K562 (cell line): ENCODE measurements at places on chromosomes 3 and 15. TPM values are rescaled to one million over a fixed set of nuclear protein-coding genes. Genes with fewer than 3 reads are reported as not detected.
A peak's percentile ranks its signal among the peaks of the same experiment; 100 is the strongest.

Gene CYP1A1
- polyA plus RNA-seq, result 1.4 TPM in 1 of 2 replicates, not detected in the other

Gene BHLHE40
- 30.9 and 31.4 TPM in 2 replicates for polyA plus RNA-seq

DNA sequence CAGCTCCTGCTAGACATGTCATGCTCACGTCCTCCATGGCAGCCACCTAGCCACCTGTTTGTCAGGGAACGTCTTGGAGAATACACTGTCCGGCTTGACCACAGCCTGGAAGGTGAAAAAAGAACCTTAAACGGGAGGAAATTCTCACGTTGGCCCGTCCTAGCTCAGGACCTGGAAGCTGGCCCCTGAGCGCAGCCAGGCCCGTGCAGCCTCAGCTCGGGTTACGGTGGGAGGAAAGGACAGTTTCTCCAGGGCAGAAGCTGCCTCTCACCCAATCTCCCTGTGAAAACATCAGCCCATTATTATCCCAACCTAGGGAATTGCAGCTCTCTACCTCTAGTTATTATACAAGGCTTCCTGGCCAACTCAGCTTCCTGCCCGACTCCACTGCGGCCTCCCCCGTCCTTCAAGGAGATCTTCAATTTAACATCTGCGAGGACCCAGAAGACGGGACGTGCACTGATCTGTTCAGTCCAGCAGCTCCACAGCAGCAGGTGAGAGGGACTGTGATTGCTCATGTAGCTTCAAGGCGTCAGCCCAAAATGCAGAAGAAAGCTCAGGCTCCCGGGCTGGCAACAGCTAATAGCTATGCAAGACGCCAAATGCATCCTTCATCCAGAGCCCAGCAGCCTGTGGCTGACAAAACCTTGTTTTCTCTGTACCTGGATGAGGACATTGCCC, 84.7 kb downstream of the ADAMTS17 start:
- H3K36me3 ChIP-seq, result no peaks in the 10 kb centered on the region
- H3K4me3 ChIP-seq, result no peak overlapping the region
- H3K4me1 ChIP-seq, result no peaks in the 10 kb centered on the region
- H3K27me3 ChIP-seq, result peaks cover 16% of the 10 kb centered on the region
- H3K27ac ChIP-seq, result no peak overlapping the region
- no peak for DNase-seq

GRCh38 chr15:69014454-69014853, at the start of gene NOX5:
Gene NOX5 (plus strand): TSS chr15:69014695. CDS start chr15:69014736, 41 bp downstream.
- DNase-seq, result peak; percentile 34
- H3K4me3 ChIP-seq, result no peak within 1 kb of the TSS
- no peaks in the 10 kb centered on the region for H3K36me3 ChIP-seq
- H3K27ac ChIP-seq, result no peak within 1 kb of the TSS
- H3K27me3 ChIP-seq, result no peaks in the 10 kb centered on the region

DNA sequence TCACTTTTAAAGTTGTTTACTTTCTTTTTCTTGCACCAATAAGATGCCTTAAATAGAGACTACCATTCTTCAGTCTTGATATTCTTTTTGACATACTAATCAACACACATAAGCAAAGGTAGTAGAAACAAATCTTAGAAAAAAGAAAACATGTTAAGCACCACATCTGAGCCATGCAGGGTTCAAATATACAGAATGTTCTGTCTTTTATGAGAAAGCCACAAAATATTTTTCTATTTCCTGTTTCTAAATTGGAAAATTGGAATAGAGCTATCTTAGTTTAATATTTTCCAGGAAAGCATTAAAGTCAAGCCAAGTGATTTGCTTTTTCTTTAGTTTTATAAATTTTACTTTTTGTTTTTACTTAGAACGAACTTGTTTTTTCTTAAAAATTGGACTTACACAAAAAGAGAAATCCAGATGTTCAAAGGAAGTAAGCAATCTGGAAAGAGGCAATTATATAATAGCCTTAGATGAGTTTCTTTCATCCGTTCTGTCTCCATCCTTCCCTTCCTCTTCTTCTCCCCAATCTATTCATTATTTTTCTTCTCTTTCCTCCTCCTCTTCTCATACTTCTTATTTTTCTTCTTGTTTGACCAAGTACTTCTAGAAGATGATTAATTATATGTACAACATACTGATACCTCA, 731.7 kb downstream of the SQOR start:
- H3K36me3 ChIP-seq, result no peaks in the 10 kb centered on the region
- H3K27ac ChIP-seq, result no peak overlapping the region
- DNase-seq, result no peak
- no peaks in the 10 kb centered on the region for H3K4me1 ChIP-seq
- no peaks in the 10 kb centered on the region for H3K27me3 ChIP-seq

- no peak for DNase-seq
- no peaks in the 10 kb centered on the region for H3K4me1 ChIP-seq
- H3K27me3 ChIP-seq, result no peaks in the 10 kb centered on the region; the same call in 1 of the 2 replicates
- no peak overlapping the region for H3K27ac ChIP-seq
Observed at GRCh38 chr3:124780356-124780755, 50.1 kb downstream of the UMPS start.

GRCh38 chr15:31554261-31554660, 227.6 kb downstream of the KLF13 start:
- H3K36me3 ChIP-seq, result no peaks in the 10 kb centered on the region
- H3K4me1 ChIP-seq, result no peaks in the 10 kb centered on the region
- H3K27ac ChIP-seq, result no peak overlapping the region
- H3K27me3 ChIP-seq, result peaks cover 56% of the 10 kb centered on the region
- no peak for DNase-seq

GRCh38 chr3:14849638-14850230, 31.0 kb downstream of the FGD5 start:
- H3K27me3 ChIP-seq, result peaks cover 15% of the 10 kb centered on the region
- no peak overlapping the region for H3K4me3 ChIP-seq

DNA sequence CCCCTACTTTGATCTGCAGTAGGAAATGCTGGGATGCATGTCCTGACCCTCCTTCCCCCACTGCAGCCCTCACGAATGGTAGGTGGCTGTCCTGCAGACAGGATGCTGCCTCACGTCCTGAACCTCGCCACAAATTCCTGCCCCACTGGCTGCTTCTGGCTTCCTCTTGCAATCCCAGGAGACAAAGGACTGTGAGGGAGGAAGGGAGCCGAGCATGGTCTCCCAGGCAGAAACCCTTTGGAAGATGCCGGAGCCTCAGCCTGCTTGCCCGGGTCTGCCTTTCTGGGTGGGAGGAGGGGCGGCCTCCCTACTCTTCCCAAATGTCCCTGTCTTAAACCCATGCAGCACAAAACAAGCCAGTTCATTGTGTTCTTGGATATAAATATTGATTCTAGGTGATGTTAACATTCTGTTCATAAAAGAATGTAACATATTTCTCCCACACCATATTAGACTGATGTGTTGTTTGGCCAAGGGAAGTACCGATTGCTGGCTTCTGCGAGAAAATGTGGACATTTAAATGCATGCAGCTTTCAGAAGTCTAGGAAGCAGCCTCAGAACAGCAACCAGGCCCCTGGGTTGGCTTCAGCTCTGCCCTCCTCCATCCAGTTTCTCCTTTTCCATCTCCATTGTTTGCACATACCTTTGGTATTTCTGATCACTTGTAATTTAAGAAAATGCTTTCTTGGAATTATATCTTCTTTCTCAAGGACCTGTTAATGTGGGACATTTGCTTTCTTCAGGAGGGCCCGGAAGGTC, 75.3 kb downstream of the HMG20A start:
- DNase-seq, result no peak
- no peak overlapping the region for H3K4me3 ChIP-seq
- no peaks in the 10 kb centered on the region for H3K36me3 ChIP-seq
- H3K27ac ChIP-seq, result no peak overlapping the region
